Posterior vena cava (tissue), 2 donors: ENCODE measurements at places on chromosomes 6 and 20. TPM values are rescaled to one million over a fixed set of nuclear protein-coding genes. Genes with fewer than 3 reads are reported as not detected.

Gene LKAAEAR1
- not detected for total RNA-seq

Gene KIF25
- total RNA-seq, result not detected

Gene INSM1
- not detected for total RNA-seq

DNA sequence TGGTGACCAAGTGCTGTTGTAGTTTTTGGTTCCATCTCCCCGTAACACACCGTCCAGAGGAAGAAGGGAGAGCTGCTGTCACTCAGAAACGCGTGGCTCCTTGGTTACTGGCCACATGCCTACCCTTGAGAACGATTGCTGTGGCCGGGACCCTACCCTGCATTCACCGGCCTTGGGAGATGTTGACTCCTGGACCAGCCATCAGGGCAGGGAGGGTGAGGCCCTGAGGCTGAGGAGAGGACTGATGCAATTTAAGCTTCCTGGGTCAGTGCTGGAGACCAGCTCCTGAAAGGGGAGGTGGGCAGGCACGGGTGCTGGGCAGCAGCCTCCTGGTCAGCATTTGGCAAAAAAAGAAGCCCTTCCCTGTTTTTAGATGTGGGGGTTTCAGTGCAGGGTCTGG, 31.5 kb downstream of the ERMARD start:
- DNase-seq, result no peak

- DNase-seq, result peak; percentile 86
Observed at GRCh38 chr6:28863604-28864325, 60.0 kb downstream of the TRIM27 start.

- DNase-seq, result no peak
Observed at GRCh38 chr6:105603788-105604586, 201.1 kb upstream of the PREP start.

DNA sequence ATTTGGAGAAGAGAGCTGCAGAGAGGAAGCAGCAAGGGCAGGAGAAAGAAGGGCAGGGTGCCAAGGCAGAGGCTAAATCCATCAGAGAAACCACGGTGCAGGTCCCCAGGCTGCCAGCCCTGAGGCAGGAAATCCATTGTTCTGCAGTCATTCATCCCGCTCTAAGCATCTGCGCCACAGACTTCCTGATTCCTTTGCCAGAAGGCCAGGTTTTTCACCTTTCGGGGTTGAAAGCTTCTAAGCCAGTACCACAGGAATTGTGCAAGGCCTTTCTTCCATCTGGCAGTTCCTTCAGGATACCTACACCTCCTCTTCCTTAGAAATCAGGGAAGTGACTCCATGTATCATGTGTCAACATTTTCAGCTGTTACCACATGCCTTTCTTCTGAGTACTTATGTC, 45.6 kb downstream of the ADGRF5 start:
- DNase-seq, result no peak

DNA sequence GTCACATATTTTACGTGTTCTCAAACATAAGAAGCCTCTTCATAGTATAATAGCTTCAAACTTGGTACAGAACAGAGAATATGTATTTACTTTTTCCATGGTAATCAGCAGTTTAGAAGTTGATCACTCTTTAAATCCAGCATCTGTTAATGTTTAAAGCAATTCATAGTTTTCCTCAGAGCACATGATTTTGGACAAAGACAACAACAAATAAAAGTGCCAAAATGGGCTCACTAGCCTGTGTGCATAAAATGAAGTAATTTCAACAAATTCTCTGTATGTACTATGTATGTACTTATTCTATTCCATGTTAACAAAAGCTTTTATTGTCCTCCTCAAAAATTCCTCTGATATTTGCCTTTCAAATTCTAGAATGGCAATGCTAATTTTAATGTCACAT, 38.1 kb upstream of the UST start:
- no peak for DNase-seq

- DNase-seq, result no peak
Observed at GRCh38 chr6:168416531-168416930, 24.5 kb upstream of the SMOC2 start.
